ENCODE measurements at places on chromosomes 1 and 21.

GRCh38 chr1:115534106-115534505 is 107.7 kb upstream of the VANGL1 start:
- no peak for DNase-seq

DNA sequence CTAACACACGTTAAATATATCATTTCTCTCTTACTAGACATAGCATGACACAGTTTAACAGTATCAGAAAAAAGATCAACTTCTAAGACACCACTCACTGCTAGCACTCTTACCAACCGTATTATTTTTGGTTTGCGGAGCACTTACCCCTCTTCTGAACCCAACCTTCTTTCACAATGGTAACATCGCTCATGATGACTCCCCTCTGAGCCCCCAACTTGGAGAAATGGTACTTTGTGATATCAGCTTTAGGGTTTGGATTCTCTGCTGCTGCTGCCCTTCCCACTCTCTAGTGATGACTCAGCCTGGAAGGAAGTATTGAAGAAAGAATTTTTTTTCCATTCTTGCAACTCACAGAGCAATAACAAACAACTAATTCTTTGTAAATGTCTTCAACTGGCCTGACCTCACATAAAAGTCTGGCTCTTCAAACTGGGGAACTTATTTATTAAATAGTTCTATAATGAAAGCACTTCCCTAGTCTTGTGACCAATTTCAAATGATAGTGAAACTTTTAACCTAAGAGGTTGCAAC is 7.0 kb downstream of the AKT3 start:
- DNase-seq: no peak

DNA sequence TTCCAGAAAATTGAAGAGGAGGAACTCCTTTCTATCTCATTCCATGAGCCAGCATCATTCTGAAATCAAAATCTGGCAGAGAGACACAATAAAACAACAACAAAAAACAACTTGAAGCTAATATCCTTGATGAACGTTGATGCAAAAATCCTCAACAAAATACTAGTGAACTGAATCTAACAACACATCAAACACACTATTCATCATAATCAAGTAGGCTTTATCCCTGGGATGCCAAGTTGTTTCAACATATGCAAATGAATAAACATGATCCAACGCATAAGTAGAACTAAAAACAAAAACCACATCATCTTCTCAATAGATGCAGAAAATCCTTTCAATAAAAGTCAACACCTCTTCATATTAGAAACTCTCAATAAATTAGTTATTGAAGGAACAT is 335.3 kb upstream of the BRINP3 start:
- DNase-seq: no peak

DNA sequence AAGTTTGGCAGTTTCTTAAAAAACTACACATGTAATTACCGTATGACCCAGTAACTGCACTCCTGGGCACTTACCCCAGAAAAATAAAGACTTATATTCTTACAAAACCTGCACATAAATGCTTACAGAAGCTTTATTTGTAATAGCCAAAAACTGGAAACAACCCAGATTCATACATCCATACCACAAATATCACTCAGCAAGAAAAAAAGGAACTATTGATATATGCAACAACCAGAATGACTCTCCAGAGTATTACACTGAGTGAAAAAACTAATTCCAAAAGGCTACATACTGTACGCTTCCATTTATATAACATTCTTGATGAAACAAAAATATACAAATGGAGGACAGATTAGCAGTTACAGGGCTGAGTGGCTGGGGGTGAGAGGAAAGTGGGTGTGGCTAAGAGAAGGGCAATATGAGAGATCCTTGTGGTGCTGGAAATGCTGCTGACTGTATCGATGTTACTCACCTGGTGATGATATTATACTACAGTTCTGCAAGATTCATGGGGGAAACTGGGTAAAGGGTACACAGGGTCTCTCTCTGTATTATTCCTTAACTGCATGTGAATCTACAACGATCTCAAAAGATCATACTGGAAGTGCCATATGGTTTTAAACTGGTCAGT is 96.0 kb upstream of the GNG4 start:
- no peak for DNase-seq

DNA sequence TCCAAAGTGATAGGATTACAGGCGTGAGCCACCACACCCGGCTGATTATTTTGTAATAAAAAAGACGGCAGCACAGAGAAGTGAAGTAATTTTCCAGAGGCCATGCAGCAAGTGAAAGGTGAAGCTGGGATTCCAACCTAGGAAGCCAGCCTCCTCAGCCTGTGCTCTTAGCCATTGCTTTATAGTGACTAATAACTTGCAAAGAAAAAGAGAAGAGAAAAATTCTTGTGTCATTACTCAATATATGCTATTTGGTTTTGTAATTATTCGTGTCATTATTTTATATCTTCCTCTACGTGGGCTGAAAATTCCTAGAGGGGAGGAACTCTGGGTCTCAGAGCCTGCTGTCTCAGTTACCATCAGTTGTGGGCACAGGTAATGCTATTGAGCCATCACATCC is 1.6 kb upstream of the IER5 start:
- DNase-seq: no peak

GRCh38 chr21:28464988-28465387 is 527.7 kb downstream of the LTN1 start:
- no peak for DNase-seq

GRCh38 chr1:65197636-65198035 is 49.6 kb downstream of the AK4 start:
- DNase-seq: no peak

GRCh38 chr21:45200581-45201296 is 87.0 kb downstream of the POFUT2 start:
- DNase-seq: no peak
